Dorsolateral prefrontal cortex (tissue), 122 donors: ENCODE measurements at places on chromosomes 12 and 14.

- no peak for DNase-seq
Observed at GRCh38 chr12:114443607-114444421, 37.9 kb upstream of the TBX5 start.

DNA sequence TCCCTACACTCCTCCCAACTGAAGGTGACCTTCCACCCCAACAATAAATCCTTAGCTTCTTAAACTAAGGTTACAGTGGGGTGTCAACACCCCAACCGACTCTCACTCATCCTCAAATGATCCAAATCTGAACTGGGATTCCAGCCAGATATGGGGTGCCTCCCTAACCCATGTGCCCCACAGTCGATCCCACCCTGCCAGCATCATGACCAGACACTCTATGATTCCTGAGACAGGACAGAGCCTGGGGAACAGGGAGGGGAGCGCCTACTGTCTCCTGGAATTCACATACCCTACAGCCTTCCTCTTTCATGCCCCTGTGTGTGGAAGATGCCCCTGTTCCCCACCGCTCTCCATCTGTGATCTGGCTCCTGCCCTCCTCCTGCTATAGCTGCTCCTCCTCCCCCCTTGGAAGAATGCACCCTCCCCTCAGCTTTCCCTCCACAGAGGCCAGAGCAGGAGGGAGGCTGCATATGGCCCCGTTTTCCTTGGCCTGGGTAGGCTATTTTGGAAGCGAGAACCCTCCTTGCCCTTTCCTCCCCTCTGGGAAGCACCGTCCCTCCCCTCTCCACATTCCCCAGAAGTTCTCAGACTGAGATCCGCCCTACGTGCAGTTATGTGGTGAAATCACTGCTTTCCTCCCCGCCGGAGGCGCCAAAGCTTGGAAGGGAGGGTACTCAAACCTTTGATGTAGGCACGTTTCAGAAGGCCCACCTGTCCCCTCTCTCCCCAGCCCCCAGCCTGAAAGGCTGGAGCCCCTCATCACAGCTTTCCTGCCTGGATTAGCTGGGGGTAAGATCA lies 48.0 kb downstream of the SMUG1 start:
- no peak for DNase-seq

- no peak for DNase-seq
Observed at GRCh38 chr12:49277466-49277865, 12.6 kb downstream of the TUBA1C start.

DNA sequence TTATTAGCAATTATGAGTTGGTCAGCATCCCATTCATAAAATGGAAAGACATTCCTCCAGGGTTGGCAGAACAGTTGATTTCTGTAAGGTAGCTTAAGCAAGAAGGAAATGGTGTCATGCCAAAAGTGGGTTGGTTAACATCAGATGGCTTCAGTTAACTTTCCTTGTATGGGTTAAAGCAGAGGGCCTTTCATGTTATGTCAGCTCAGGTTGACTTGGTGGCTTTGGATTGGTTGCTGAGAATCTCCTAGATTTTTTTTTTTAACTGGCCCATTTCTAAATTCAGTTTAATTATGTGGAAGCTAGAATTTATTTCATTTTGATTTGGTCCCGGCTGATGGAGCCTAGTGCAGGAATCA lies 87.8 kb downstream of the BBS10 start:
- no peak for DNase-seq

- DNase-seq = no peak
Observed at GRCh38 chr14:23181453-23181852, 2.0 kb downstream of the SLC7A8 start.

- peak; percentile 48 for DNase-seq
Observed at GRCh38 chr12:91986084-91986483, 159.6 kb downstream of the BTG1 start.

DNA sequence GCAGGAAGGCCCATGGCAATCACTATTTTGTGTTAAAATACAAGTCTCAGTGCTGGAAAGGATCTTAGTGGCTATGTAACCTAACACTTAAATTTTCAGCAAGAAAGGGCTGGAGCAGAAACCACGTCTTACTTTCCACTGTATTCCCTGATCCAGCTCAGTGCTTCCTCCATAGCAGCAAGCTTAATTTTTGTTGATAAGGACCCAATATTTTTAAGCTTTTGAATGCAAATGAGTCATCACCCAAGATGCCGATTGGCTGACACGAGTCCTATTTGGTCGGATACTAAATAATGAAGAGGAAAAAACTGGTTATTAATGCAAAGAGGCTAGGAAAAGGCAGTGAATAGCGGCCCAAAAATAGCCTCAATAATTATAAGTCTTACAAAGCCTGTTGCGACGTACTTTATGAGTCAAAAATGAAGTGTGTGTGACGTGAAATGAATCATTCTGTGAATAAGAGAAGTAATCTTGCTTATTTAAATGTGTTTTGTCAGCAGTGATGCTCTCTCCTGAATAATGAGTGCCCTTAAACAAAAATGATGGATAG lies 46.9 kb upstream of the IGF1 start:
- DNase-seq = no peak

DNA sequence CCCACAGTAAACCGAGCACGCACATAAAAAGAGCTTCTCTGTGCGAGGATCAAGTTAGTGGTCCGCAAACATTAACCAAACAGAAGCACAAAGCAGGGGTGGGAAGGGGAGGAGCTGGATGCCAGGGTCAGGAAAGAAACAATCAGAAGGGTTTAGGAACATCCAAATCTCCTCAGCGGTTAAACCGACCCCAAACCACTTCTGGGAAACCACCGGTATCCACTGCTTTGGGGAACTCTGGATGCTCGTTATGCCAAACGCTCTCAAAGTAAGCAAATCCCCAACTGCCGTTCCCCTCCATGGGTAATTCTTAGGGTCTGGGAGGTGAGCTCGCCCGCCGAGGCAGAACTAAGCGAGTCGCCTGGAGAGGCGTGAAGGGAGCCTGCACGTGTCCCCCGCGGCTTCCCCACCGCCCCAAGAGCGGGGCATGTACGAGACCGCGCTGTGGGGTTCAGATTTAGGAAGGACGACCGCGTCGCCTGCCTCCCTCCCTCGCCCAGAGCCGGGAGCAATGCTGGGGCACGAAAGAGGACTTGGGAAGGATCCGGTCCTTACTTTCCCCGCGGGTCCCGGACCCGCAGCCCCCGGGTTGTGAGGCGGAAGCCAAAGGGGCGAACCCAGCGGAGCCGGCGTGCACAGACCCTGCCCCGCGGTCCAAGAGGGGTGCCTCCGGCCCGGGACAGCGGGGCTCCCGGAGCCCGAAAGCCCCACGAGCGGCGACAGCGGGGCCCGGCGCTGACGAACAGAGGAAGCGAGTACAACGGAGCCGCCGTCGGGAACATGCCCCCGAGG lies 711 bp downstream of the SBNO1 start:
- no peak for DNase-seq

GRCh38 chr12:102953221-102953620 lies 4.3 kb upstream of the ASCL1 start:
- DNase-seq = no peak

GRCh38 chr12:27467641-27468040 lies 21.1 kb downstream of the SMCO2 start:
- DNase-seq = no peak

DNA sequence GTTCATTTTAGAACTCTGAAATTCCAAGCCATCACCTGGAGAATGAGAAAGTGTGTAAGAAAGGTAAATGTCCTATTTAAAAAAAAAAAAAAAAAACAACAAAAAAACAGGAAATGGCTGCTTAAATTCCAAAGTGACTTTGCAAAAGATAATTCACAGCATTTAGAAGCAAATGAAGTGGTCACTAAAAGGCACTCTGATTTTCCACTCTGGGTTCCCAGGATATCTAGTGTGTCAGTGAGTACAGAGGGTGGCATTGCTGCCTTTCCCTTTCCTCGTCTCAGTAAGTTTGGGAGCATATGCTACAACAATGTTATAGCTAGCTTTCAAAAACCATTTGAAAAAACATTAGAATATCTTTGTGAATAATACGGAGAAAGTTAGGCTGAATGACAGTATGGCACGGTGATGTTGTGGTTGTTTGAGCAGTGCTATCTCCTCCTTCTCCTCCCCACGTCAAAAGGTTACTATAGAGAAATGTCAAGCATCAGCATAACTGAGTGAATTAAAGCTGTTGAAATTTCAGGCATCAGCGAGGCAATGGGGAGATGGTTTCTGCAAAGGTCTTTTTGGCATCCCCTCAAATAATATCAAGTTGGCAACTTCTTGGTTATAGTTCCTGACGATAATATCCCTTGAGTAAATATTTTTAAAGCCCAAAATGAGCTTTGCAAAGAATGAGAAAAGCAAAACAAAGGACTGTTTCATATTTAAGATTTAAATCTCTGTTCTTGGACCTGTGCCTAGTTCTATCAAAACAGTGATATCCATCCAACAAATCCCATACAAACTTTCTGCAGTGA lies 164.5 kb upstream of the E2F7 start:
- DNase-seq = no peak

- no peak for DNase-seq
Observed at GRCh38 chr14:34175574-34175973, 224.7 kb upstream of the EGLN3 start.

DNA sequence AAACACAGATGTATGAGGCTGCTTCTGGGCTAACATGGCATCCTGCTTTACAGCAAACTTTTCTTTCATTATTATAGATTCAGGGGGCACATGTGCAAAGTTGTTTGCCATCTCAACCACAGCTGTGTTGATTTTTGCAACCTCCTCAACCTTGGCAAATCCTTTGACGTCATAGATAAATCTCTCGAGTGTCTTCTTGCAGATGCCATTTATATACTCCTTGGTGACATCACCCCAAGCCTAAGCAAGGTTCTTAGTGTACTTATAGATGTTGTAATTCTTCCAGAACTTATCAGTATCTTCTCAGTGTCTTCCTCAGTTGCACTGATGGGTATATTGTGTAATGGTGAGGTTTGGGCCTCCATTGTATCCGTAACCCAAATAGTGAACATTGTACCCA lies 135.4 kb upstream of the RPH3A start:
- no peak for DNase-seq

GRCh38 chr12:117664169-117664568 lies 302.7 kb upstream of the NOS1 start:
- DNase-seq = no peak

GRCh38 chr12:109523071-109523470 lies 45.6 kb downstream of the UBE3B start:
- peak; percentile 40 for DNase-seq

- no peak for DNase-seq
Observed at GRCh38 chr14:93708311-93708734, 80.0 kb downstream of the PRIMA1 start.

GRCh38 chr12:62758216-62758615 lies 176.7 kb downstream of the PPM1H start:
- no peak for DNase-seq

- no peak for DNase-seq
Observed at GRCh38 chr14:65661865-65662264, 249.3 kb downstream of the FUT8 start.

DNA sequence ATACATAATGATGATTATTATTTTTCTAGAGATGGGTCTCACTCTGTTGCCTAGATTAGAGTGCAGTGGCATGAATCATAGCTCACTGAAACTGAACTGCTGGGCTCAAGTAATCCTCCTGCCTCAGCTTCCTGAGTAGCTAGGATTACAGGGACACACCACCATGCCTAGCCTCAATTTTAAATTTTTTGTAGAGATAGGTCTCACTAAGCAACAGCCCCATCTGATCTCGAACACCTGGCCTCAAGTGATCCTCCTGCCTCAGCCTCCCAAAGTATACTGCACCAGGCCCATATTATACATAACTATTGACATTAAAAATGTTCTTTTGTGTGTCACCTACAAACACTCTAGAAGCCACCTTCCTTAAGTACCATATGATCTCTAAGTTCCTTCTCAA lies 3.4 kb downstream of the TXNRD1 start:
- no peak for DNase-seq

- DNase-seq = no peak
Observed at GRCh38 chr12:26434299-26435068, 239.1 kb downstream of the SSPN start.

- no peak for DNase-seq
Observed at GRCh38 chr14:104933746-104934733, 9.4 kb downstream of the PLD4 start.

GRCh38 chr12:57029457-57029856 lies 13.1 kb upstream of the TAC3 start:
- DNase-seq = no peak

- DNase-seq = no peak
Observed at GRCh38 chr12:12563290-12563928, 746 bp upstream of the DUSP16 start.

DNA sequence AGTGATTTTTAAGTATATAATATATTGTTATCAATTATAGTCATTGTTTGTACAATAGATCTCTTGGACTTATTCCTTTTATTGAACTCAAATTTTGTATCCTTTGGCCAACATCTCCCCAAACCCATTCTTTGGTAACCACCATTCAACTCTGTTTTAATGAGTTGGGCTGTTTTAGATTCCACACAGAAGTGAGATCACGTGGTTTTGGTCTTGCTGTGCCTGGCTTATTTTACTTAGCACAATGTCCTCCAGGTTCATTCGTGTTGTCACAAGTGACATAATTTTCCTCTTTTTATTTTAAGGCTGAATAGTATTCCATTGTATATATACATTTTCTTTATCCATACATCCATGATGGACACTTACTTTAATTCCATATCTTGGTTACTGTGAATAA lies 40.2 kb upstream of the LTA4H start:
- DNase-seq = no peak

- no peak for DNase-seq
Observed at GRCh38 chr12:25497021-25497420, 56.1 kb downstream of the LMNTD1 start.

DNA sequence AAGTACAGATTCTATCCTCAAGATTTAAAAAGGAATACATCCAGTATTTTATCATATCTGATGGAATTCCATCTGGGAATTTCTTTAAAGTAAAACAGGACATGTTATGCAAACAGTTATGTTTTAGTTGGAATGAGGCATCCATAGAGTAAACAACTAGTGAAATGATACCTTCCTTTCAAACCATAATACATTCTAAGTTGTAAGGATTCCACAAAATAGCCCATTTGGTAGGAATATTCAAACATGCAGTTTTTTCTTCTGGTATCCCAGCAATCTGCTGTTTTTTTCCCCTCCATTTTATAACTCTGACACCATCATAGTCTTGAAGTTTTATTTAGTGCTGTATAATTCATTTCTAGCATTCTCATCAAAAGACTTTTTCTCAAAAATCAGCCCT lies 149.6 kb downstream of the ADAMTS20 start:
- no peak for DNase-seq

DNA sequence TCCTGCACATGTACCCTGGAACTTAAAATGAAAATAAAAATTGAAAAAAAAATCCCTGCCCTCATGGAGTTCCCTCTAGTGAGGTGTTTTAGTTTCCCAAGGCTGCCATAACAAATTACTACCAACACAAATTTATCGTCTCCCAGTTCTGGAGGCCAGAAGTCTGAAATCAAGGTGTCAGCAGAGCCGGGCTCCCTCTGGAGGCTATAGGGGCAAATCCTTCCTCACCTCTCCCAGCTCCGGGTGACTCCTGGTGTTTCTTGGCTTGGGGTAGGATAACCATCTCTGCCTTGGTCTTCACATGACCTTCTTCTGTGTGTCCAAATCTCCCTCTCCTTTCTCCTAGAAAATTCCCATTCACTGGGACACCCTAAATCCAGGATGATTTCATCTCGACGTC lies 50.1 kb downstream of the PLXNC1 start:
- no peak for DNase-seq

- DNase-seq = no peak
Observed at GRCh38 chr12:71046215-71046614, 111.6 kb downstream of the TSPAN8 start.

- no peak for DNase-seq
Observed at GRCh38 chr12:22689876-22690275, 64.9 kb downstream of the ETNK1 start.
